ENCODE measurements at places on chromosomes 4 and X.

GRCh38 chr4:102734116-102734515, 26.7 kb downstream of the MANBA start:
- no peak for DNase-seq

DNA sequence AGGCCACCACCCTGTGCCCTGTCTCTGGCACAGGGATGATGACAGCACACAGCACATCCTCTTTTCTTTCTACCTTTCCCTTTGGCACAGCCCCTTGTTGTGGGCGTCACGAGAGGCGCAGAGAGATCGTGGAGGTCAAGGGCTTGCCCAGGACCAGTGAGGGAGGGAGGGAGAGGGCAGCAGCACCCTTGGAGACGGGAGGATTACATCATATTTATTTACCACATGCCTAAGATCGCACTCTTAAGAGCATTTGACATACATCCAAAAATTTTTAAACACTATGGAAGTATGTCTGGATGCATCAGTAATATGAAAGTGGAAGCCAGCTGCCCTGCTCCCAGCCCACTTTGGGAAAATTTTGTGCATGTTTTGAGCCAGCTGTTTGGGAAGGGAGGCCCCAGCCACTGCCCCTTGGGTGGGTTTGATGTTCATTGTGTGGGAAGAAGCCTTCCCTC, 12.7 kb downstream of the WFS1 start:
- DNase-seq: no peak

- no peak for DNase-seq
Observed at GRCh38 chr4:3372933-3373465, 68.8 kb upstream of the HGFAC start.

DNA sequence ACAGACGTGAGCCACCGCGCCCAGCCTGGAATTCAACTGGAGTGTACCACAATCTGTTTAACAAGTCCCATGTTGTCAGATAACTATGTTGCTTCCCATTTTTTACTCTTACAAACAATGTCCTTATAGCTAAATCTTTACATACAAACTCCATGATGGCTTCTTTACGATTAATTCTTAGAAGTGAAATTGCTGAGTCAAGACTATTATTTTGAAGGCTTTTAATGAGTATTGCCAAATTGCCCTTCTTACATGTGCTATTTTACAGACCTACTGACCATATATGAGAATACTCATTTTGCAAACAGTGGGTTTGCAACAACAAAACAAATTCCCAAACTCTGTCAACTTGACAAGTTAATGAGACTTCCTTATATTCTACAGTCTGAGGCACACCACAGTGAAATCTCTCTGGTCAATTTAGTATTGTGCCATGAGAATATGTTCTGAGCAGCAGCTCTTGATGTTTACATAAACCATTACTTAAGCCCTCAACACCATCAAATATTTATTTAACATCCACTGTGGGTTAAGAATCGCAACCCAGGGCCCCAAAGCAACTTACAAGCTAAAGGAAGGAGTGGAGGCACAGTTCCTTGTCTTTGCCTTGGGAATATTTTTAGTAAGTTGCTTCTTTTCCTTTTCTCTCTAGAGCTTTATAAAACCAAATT, 128.5 kb downstream of the SPRY1 start:
- peak; percentile 11 for DNase-seq

DNA sequence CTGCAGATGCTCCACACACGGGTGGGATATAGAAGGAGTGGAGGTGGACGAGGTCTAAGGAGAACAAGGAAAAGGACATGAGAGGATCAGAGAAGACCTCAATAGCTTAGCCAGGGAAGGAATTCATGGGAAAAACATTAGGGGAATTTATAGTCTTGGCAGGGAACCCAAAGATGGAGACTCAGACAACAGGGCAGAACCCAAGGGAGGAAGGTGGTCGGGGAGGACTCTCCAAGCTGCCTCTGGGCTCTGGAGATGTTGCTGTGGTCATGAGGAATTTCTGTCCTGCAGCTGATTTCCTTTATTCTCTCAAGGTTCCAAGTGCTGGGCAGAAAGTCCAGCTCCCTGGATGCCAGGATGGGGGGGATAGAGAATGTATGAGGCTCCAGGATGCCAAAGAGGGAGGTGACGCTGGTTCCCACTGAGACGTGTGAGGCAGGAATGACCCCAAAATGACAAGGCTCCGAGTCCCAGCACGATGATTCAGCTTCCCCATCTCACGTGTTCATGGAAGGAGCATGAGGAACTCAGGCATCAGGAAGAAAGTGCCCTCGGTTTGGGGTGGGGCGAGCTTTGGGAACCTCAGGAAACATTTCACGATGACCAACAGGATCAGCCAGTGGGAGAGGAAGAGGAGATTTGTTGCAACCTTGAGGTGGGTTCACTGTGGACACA, 57.0 kb upstream of the PPP2R3B start:
- no peak for DNase-seq

DNA sequence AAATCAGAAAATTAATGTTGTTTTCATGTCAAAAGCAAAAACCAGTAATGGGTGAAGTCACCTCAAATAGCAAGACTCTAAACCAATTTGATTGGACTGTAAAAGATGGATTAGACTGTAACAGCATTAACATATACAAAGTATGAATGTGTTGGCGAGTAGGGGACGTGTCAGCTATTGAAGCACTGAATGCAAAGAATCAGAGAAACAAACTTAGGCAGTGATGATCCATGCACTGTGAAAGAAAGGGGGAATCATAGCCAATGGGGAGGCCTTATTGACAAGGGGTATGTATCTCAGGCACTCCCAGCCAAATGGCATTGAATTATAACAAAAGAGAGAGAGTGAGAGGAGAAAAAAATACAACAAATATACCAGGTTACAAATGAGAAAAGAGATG, 30.5 kb upstream of the EIF4E start:
- DNase-seq: no peak

DNA sequence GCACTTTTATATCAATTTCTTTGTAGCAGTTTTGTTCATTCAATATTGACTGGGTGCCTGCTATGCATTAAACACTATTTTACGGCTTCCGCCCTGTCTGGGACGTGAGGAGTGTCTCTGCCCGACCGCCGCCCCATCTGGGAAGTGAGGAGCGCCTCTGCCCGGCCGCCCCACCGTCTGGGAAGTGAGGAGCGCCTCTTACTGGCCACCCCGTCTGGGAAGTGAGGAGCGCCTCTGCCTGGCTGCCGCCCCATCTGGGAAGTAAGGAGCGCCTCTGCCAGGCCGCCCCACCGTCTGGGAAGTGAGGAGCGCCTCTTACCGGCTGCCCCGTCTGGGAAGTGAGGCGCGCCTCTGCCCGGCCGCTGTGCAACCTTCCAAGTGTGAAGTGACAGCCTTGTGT, 68.1 kb downstream of the RPS3A start:
- DNase-seq: no peak

DNA sequence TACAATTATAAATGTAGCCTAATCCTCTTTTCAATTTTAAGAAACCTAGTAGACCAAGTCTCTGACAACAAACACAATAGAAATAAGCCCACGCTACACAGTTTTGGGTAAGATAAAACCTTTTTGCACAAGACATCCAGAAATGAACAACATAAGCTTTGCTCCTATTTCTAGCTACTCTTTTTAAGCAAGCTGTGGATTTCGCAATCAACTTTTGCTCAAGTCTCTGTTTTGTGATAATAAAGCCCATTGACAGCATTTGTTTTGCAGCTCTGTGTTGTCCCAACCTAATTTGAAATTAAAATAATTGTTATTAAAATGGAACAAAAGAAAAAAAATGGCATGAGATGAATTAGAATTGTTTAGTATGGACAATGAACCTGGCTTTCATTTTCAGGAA, 287.9 kb upstream of the PUDP start:
- DNase-seq: no peak
